Cerebellar nuclear complex (tissue), 1 donor: ENCODE measurements at places on chromosomes 13 and 19.

- no peak for DNase-seq
Observed at GRCh38 chr19:33317517-33317916, 15.2 kb upstream of the CEBPA start.

GRCh38 chr19:30781519-30781918, 409.3 kb downstream of the ZNF536 start:
- no peak for DNase-seq

GRCh38 chr19:1068009-1069001, 1.3 kb downstream of the ARHGAP45 start:
- no peak for DNase-seq

DNA sequence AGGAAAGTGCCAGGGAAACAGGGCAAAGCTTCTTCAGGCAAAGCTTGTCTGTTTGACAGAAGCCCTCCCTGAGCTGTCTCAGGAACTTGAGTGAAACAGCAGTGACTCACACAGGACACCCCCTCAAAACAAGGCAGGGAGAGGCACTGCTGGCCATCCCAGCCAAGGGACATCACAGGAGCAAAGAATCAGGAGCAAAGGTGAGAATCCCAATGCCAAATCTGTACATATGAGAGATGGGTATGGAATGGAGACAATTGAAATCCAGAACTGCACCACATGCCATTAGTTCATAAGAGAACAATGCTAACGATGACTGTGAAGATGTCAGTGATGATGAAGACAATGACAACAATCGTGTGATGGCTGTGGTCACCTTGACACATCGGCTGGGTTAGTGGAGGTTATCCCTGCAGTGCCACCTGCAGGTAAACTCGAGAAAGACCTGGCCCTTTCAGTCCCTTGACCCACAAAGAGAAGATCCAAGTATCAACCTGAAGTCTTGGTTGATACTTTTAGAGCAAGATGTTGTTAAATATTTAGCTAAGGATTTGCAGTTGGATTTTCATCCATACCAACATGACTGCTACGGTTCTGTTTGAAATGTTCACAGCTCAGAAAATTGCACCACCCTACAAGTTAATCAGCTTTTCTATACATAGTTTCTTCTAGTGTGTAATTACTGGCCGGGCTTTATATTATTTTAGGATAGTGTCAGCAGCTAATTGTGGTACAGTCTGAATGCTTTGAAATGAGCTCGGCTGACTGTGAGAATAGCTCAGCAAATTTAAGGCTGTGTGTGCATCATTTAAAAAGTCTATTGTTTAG, 42.0 kb upstream of the IPO5 start:
- no peak for DNase-seq

DNA sequence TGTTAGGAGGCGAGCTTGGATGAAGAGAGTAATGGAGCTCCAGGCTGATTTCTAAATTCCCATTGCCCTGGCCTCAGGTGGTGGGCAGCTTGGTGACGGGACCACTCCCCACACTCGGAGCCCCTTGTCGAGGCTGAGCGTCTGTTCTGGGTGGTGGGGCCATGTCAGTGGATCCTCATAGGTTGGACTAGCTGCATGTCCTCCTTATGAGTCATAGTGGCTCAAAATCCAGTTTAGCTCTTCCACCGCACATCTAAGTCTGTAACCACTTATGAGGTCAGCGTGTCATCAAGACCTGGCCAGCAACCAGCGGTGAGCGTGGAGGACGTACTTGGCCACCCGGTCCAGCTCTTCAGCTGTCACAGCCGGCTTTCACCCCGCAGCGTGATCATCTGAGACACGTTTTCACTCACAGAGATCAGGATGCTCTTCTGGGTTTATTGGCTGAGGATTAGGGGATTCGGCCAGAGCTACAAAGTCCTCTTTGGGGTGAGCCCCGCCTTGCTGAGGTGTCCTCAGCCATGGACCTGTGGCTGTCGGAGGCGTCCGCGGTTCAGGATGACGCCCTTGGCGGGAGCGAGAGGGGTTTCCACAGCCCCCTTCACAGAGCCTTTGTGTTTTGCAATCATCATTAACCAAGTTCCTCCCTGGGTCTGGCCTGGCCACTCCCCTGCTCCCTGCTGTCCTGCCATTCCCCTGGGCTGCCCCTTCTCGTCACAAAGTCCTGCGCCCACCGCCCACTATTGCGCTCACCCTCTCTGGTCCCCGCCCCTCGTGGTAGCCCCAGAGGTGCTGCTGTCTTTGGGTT, 41.9 kb downstream of the ADPRHL1 start:
- no peak for DNase-seq

DNA sequence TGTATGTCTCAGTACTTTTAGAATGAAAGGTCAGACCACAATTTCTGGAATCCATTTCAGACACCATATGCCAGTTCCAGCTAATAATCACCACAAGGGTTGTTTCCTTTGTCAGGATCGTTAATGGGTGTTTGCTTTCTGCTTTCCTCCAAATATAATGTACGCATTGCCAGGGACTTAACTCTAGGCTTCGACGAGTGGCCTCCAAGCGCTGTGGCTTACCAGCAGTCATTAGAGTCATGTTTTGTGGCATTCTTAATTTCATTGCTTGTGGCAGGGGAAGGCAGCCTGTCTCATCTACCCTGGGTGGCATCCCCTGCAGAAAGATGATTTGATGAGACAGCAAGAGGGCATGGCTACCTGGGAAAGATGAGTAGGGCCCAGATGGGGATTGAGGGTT, 22.5 kb downstream of the SAFB start:
- no peak for DNase-seq

GRCh38 chr19:45528744-45529419, 21.6 kb downstream of the VASP start:
- no peak for DNase-seq

DNA sequence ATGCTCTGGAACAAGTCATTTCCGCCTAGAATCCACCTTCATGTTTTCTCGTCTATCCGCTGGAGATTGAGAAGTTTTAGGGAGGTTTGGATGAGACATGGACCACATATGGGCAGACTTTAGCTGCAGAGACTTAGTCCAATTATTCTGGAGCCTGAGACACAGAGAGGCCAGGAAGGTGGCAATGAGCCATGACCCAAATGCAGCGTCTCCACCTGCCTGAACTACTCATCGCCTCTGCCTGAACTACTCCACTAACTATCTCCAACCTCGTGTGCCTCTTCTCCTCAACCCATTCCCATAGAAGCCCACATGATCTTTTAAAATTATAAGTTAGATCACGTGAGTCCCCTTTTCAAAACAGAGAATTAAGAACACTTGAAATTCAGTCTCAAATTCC, 5.6 kb downstream of the PLEKHA4 start:
- no peak for DNase-seq

DNA sequence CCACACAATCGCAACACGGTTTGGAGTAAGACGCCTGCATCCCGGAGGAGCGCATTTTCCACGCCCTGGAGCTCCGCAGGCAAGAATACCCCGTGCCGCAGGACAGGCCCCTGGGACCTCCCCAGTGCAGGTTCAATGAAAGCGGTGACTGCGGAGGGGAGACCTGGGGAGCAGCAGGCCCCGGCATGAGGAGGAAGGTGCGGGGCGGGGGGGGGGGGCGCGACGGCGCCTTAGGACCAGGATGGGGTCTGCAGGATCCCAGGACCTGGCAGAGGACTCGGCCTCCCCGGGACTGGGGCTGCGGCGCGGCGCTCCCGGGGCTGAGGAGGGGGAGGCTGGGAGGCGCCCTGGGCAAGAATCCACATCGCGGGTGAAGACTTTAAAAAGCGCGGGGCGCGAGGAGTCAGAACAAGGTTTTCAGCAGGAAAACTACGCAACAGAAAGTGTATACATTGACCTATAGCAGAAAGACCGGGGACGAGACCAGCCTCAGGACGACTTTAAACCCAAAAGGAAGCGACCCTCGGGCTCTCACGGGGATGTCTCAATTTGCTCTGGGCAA, 432 bp downstream of the ZNF611 start:
- DNase-seq, result no peak

- no peak for DNase-seq
Observed at GRCh38 chr13:99477493-99477892, 23.8 kb upstream of the TM9SF2 start.

GRCh38 chr13:109821103-109821502, 34.7 kb upstream of the IRS2 start:
- DNase-seq, result no peak

DNA sequence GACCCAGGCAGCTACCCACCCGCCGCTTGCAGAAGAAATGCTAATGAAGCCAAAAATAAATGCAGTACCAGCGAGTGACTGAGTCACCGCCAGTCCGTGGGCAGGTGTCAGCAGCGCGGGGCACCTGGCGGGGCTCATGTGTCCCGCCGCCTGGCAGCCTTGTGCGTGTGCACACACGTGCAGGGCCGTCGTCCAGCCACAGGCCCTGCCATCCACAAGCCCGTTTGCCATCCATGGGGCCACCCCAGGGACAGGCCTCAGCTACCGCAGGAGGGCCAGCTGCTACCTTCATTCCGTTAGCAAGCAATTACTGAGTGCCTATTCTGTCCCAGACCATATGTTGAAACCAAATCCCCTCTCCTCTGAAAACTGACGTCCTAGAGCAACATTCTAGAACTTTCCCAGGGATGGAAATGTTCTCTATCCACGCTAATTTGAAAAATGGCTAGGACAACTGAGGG, 20.5 kb downstream of the NCAN start:
- DNase-seq, result no peak

GRCh38 chr13:113178070-113178895, 19.8 kb downstream of the PROZ start:
- DNase-seq, result no peak

DNA sequence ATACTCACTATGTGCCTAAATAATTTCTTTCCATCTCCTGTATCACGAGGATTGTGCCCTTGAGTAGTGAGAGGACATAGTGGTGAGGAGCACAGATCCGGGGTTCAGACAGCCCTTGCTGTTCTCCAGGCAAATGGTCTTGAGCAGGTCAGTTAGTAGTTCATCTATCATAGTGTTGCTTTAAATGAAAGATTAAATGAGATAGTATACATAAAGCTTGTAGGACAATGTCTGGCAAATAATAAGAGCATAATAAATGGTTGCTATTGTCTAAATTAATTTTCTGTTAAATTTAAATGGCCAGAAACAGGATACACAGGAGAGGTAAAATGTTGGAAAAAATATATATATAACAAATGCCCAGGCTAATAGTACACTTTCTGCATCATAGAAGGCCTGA, 23.4 kb downstream of the FAM124A start:
- DNase-seq, result no peak

GRCh38 chr13:45700971-45701900, 884 bp upstream of the CBY2 start:
- DNase-seq, result no peak

- no peak for DNase-seq
Observed at GRCh38 chr13:36839981-36840380, 21.0 kb downstream of the RFXAP start.
